ENCODE measurements at places on chromosomes 2 and 18. TPM values are rescaled to one million over a fixed set of nuclear protein-coding genes. Genes with fewer than 3 reads are reported as not detected.

- no peaks in the 10 kb centered on the region for H3K36me3 ChIP-seq
- H3K4me3 ChIP-seq: no peak overlapping the region
- no peak for DNase-seq
These were observed 164.8 kb downstream of the ARHGAP15 start for GRCh38 chr2:143294068-143294467.

DNA sequence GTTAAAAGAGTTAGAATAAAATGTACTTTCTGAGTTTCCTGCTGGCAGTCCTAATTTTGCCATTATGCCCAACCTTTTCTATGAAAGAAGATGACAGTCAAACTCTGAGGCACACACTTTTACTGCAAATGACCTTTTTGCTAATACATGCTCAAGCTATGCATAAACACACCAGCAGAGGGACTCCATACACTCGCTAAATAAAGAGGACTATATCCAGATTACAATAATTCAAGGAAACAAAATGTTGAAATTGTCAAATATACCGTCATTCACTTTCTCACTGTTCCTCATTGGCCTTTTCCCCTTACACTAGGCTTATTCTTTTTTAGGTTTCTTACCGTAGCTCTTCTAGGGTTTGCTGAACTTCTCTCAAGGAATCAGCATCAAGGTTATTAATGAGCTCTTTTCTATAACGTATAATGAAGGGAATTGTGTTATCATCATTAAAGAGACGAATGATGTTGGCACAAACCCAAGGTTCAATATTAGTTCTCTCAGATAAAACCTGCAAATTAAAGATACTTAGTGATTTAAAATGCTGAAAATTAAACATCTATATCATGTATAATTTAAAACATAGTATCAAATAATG, 25.7 kb downstream of the SRBD1 start:
- H3K27me3 ChIP-seq: no peaks in the 10 kb centered on the region
- H3K36me3 ChIP-seq: no peaks in the 10 kb centered on the region
- no peaks in the 10 kb centered on the region for H3K4me1 ChIP-seq

GRCh38 chr18:58152216-58152615, 108.2 kb downstream of the NEDD4L start:
- no peak overlapping the region for H3K4me3 ChIP-seq
- H3K27ac ChIP-seq: no peak overlapping the region
- no peaks in the 10 kb centered on the region for H3K27me3 ChIP-seq
- H3K4me1 ChIP-seq: no peaks in the 10 kb centered on the region
- no peak for DNase-seq

DNA sequence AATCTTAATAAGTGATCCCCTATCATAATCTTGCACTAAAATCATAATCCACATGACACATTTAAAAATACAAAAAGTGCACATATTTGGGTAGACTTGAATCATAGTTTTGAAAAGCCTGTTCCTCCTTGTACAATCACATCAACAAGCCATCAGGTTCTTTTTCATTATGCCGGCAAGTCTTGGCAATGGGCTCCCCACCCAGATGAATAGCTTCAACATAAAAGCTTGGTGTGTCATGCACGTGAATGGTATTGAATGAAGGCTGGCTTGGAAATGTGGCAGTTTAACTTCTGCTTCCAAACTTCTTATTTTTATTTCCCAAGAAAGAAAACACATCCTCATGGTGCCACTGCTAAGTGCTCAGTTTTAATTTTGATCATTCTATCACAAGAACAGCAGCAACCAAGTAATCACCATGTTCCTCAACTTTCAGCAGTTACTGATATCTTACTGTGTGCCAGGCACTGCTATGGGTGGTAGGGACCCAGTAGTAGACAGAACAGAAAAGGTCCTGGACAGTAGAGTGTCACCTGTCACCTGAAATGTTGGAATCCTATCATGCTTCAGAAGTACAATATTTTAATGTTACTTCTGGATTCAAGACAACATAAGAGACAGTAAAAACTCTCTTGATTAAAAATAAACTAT, 89.9 kb downstream of the AP1S3 start:
- no peaks in the 10 kb centered on the region for H3K36me3 ChIP-seq
- no peaks in the 10 kb centered on the region for H3K27me3 ChIP-seq
- H3K27ac ChIP-seq: no peak overlapping the region

DNA sequence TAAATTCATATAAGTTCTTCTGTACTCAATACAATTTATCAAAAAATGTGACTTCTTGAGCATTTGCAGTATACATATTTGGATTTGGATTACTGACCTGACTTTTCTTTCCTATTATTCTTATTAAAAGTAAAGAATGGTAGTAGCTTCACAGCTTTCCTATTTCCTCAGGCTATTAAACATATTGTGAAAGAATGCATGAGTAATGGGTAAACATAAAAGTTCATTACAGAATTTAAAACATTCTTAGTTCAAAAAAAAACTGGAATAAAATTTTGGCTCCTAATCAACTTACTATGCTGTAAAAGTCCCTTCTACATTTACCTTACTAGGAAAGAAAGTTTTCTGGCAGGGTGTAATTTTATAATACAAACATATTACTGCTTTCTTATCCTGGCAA, 27.3 kb upstream of the C2orf66 start:
- H3K36me3 ChIP-seq: peaks cover 15% of the 10 kb centered on the region
- no peak overlapping the region for H3K4me3 ChIP-seq
- H3K27me3 ChIP-seq: no peaks in the 10 kb centered on the region

- DNase-seq: no peak
- H3K4me3 ChIP-seq: peak overlapping the region; percentile 47
- H3K27ac ChIP-seq: peak overlapping the region; percentile 61
- no peaks in the 10 kb centered on the region for H3K36me3 ChIP-seq
- peaks cover 13% of the 10 kb centered on the region for H3K4me1 ChIP-seq
These were observed 497 bp downstream of the COLEC12 start for GRCh38 chr18:499776-500631.

DNA sequence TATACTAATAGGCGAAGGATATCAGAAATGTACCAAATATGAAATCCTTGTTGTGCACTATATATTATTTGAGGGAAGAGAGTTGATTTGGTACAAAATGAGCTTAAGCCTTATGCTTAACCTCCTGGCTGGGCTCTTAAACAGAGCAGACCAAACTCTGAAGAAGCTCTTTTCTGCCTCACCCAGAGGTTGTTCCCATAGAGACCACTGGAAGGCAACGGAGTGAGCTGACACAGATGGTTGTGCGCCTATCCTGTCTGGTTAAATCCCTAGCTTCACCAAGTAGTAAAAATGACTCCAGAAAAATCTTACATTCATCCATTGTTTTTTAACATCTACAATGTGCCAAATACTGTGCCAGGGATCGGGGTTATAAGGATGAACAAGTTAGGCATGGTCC, 55.9 kb upstream of the NOL4 start:
- no peak overlapping the region for H3K4me3 ChIP-seq
- no peaks in the 10 kb centered on the region for H3K36me3 ChIP-seq
- DNase-seq: no peak
- no peaks in the 10 kb centered on the region for H3K27me3 ChIP-seq

DNA sequence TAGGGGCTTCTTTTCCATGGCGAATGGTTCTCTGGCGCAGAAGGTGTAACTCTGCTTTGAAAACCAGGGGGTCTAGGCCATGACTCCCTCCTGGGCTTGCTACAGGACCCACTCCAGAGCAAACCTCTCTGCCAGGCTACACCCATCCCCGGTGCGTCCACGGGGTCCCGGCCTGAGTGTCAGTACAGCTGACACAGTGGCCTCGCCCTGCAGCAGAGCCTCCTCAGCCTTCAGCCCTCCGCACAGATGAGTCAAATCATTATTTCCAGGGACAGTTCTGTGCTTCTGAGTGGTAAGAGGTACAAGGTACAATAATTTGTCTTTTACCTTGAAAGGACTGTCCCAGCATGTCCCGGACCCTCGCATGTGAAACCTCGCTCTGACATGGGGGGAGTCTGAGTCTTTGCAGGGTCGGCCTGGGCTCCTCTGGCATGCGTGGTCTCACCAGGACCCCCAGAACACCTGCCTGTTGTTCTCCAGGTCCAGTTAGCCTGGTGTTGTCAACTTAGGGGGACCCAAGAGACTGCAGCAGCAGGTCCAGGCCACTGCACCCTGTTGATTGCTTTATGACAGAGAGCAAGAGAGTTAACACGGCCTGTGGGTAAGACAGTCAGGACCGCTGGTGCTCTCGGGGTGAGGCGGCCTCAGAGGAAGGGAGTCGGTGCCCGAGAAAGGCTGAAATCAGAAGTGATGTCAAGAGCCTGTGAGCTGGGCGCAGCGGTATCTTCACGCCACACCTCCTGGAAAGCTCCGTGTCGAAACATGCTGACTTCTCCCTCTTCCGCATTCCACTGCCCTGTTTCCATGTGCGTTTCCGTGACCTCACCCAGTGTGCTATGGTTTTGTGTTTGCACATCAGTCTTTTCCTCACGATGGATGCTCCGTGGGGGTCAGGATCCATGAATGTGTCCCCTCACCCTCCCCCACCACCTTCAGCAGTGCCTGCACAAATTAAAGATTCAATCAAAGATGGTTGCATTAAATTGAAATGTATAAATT, 340.1 kb downstream of the EIPR1 start:
- no peak overlapping the region for H3K27ac ChIP-seq
- H3K4me3 ChIP-seq: no peak overlapping the region
- no peaks in the 10 kb centered on the region for H3K4me1 ChIP-seq
- H3K27me3 ChIP-seq: no peaks in the 10 kb centered on the region
- H3K36me3 ChIP-seq: no peaks in the 10 kb centered on the region

- no peaks in the 10 kb centered on the region for H3K36me3 ChIP-seq
- DNase-seq: no peak
- no peaks in the 10 kb centered on the region for H3K27me3 ChIP-seq
- H3K4me3 ChIP-seq: no peak overlapping the region
These were observed 29.3 kb downstream of the BCL2 start for GRCh38 chr18:63290166-63290820.

DNA sequence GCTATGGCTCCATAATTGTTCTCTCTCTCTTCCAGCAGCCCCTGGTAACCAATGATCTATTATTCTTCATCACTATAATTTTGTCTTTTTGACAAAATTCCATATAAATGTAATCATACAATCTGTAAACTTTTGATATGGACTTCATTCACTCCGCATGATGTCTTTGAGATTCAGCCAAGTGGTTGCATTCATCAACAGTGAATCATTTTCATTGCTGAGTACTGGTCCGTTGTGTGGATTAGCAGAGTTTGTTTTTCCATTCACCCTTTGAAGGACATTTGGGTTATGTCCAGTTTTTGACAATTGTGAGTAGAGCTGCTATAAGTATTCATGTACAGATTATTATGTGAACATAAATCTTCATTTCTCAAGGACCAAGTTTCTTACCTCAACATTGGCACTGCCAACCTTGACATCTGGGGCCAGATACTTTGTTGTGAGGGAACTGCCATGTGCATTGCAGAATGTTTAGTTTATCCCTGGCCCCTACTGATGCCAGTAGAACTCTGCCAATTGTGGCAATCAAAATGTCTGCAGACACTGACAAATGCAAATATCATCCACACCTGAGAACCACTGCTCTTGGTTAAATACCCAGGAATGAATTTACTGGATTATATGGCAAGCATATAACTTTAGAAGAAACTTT, 48.4 kb upstream of the BCL2L11 start:
- no peaks in the 10 kb centered on the region for H3K4me1 ChIP-seq
- no peaks in the 10 kb centered on the region for H3K36me3 ChIP-seq
- no peak overlapping the region for H3K4me3 ChIP-seq
- no peak overlapping the region for H3K27ac ChIP-seq
- DNase-seq: no peak
- H3K27me3 ChIP-seq: no peaks in the 10 kb centered on the region

DNA sequence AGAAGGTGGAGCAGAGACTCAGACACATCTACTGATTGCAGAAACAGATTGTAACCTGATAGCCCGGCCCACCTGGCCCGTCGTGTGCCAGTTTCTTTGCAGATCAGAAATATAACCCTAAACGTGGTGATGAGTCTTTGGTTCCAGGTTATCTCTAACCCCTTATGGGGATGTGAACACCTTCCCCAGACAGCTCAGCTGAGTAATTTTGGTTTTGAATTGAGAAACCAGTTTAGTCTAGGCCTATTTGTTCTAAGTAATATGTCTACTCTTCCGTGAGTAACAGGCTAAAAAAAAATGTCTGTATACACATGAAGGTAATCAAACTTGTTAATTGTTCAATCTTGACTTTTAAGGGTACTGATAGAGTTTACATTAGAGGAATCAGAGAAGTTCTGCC, 35.7 kb downstream of the RASGRP3 start:
- H3K36me3 ChIP-seq: peaks cover 11% of the 10 kb centered on the region
- no peaks in the 10 kb centered on the region for H3K4me1 ChIP-seq
- no peak overlapping the region for H3K4me3 ChIP-seq
- H3K27me3 ChIP-seq: no peaks in the 10 kb centered on the region
- no peak for DNase-seq

- no peak for DNase-seq
- no peak overlapping the region for H3K4me3 ChIP-seq
- H3K27me3 ChIP-seq: no peaks in the 10 kb centered on the region
- no peaks in the 10 kb centered on the region for H3K36me3 ChIP-seq
- no peaks in the 10 kb centered on the region for H3K4me1 ChIP-seq
These were observed 22.5 kb upstream of the OTOF start for GRCh38 chr2:26500406-26500805.

DNA sequence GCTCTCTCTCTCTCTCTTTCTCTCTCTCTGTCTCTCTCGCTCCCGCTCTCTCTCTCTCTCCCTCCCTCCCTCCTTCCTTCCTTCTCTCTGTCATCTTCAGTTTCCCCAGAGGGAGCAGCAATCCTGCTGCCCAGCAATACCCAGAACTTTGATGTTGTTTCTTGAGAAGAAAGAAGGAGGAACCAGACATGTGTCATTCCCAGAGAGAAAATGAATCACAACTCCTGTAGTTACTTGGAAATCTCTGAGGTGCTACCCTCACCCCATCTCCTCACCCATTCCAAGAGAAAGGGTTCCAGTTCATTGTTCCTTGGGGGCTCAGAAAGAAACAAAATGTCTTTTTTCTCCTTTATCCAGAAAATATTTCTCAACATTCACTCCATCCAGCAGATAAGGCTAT, 449.1 kb downstream of the TNS1 start:
- H3K4me3 ChIP-seq: no peak overlapping the region
- H3K27ac ChIP-seq: no peak overlapping the region
- DNase-seq: no peak
- H3K27me3 ChIP-seq: no peaks in the 10 kb centered on the region

- no peaks in the 10 kb centered on the region for H3K4me1 ChIP-seq
- no peaks in the 10 kb centered on the region for H3K27me3 ChIP-seq
- H3K4me3 ChIP-seq: no peak overlapping the region
- no peak for DNase-seq
- no peak overlapping the region for H3K27ac ChIP-seq
These were observed 1.8 kb upstream of the CXCR2 start for GRCh38 chr2:218123986-218124385.

DNA sequence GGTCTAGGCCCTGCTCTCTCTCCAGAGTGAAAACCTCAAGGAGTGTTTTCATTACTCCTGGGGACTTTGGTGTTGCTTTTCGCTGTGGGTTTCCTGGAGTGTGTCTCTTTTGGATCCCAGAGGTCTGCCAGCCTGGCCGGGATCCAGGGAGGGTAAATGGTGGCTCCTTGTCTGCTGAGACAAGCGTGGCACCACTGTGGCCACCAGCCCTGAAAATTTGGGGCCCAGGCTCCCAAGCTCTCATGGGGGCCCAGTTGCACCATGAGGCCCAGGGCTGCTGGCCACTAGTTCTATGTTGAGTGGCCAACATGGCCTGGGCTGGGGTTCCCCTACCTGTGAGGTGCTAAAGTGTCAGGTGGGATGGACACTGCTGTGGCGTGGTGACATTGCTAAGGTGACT, 144.8 kb downstream of the CTIF start:
- no peaks in the 10 kb centered on the region for H3K27me3 ChIP-seq
- no peak overlapping the region for H3K4me3 ChIP-seq
- H3K27ac ChIP-seq: no peak overlapping the region

The PSMA8 gene
- not detected for total RNA-seq

The TM4SF20 gene
- not detected for total RNA-seq

The BCL2L11 gene
- total RNA-seq: 14.0 TPM

The FARP2 gene
- total RNA-seq: 21.5 TPM

The ACADL gene
- 1.9 TPM for total RNA-seq

The SEPTIN10 gene
- 61.7 TPM for total RNA-seq

The ECEL1 gene
- not detected for total RNA-seq

The AQP4 gene
- 10.0 TPM for total RNA-seq

The C2orf72 gene
- not detected for total RNA-seq
